Hippocampal formation (tissue), 2 donors: ENCODE measurements at places on chromosomes 16 and 17.
A peak's percentile ranks its signal among the peaks of the same experiment; 100 is the strongest.

GRCh38 chr17:75723171-75723930 lies 2.1 kb downstream of the ITGB4 start:
- no peak for DNase-seq

DNA sequence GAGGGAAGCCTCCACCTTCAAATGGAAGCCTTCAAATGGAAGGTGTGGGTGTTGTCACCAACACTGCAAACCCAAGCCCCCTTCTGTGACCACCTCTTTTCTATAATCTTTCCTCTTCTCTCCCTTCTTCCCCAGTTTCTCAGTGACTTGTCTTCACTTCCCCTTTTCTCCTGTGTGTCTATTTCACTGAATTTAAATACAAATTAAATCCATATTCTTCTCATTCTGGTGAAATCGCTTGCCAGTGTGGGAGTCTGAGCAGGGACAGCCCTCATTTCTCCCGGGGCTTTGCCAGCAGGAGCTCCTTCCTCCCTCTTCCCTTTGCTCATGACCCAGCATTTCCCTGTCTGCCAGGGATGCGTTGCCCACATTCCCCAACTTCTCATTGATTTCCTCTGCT lies 6.4 kb upstream of the ITGAX start:
- no peak for DNase-seq

- no peak for DNase-seq
These were observed 4.5 kb downstream of the ADAMTS18 start for GRCh38 chr16:77430360-77430759.

GRCh38 chr16:75265911-75266701 lies 14.7 kb upstream of the BCAR1 start:
- DNase-seq: peak; percentile 74

DNA sequence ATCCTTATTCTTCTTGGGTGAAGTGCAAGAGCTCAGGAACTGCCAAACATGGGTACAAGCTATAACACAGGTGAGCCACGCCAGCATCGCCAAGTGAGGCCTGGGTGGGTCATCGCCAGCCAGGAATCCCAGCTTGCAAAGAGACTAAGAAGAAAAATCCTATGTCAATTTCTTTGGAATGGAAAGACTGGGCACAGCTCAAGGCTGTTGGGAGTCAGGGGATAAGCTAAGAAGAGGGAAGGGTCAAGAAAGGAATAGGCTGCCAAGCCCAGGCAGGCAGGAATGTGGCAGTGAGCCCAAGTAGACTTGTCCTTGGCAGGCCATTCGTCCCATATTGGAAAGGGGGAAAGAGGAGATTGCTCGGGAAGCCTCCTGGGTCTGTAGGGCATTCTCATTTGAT lies 191.4 kb upstream of the CDH5 start:
- no peak for DNase-seq

GRCh38 chr17:15502369-15503112 lies 35.1 kb upstream of the CDRT4 start:
- peak; percentile 60 for DNase-seq
